Neural progenitor cell (in vitro differentiated cells): ENCODE measurements at places on chromosomes 7 and 10.

DNA sequence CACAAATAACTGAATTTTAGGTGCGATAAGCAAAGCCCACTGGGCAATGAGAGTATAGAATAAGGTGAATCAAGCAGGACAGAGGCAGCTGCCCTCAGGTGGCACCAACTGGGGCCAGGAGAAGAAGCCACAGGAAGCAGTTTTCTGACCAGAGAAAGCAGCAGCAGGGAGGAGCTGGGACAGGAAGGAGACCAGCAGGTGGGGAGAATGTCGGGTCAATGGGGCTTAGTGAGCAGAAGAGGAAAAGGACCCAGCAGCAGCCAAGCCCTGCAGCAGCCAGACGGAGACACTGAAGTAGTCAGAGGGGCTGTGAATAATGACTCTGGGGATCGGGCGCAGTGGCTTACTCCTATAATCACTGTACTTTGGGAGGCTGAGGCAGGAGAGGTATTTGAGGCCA is 209.6 kb upstream of the SH2B2 start:
- DNase-seq = peak; percentile 57

- no peak for DNase-seq
Observed at GRCh38 chr10:123463181-123463580, 203.0 kb upstream of the GPR26 start.

DNA sequence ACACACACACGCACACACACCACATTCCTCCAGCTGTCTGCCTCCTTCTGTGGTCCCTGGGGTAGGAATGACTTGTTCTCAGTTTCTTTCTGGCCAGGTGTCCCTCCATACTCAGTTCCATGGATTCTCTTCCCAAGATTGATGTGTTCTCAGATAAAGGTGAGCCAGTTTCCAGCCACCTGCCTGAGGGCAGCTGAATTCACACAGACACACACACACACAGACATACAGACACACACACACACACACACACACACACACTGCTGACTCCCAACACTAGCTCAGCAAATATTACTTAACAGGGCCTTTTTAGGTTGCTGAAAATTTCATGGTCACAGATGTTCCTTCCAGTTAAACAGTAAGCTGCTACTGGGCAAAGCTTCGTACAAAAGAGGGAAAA is 45.4 kb upstream of the GDF10 start:
- no peak for DNase-seq

GRCh38 chr10:99337311-99337811 is 8.2 kb downstream of the CNNM1 start:
- DNase-seq = no peak

DNA sequence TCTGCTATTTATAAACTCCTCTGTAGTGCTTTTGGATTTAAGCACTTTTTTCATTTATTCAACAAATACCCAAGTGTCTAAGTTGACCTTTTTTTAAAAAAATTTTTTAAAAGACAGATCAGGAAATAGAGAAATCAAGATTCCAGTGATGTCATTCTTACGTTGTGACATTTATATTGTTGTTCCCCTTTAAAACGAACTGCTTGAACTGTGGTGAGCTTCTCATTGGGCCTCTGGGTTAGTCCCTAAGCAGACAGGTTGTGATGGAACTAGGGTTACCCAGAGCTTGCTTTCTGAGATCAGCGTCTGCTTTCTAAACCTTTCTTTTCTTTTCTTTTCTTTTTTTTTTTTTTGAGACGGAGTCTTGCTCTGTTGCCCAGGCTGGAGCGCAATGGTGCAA is 22.4 kb downstream of the GATA3 start:
- DNase-seq = no peak

DNA sequence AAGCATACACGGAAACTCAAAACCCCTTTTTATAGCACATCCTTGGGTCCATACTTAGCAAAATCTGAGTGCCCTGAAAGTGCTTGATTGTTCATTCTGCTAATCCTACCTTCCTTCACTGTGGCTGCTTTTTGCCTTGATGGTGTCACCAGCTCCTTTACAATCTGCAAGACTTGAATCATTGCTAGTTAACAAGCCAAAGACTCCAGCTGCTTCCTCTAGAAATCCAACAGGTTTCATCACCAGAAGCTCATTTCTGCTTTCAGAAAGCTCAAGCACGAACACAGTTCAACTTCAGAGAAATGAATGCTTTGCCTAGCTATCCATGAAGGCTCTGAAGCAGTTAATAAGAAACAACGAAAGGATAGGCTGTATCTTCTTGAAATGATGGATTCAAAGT is 38.0 kb downstream of the USP6NL start:
- peak; percentile 41 for DNase-seq

DNA sequence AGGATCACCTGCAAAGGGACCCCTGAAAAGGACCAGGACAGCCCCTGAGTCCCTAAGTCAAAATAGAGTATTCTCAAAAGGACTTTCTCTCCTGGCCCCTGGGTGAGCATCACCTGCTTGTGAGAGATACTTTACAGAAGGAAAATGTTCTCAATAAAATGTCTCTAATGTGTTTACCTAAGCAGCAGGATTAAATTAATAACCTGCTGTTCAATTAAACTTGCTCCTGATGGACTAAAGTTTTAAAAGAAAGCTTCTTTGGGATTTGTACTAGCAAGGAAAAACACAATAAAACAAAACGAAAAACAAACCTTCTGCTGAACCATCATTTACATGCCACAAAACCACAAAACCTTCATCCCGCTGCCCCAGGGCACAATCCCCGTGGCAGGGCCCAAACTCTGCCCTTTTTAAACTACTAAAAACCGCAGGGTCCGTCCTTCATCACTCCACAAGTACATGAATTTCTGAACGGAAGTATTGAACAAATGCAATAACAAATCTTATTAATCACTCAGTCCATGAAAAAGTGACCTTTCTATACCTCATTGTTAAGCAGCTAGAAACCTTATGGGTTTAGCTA is 197.7 kb downstream of the TCERG1L start:
- DNase-seq = no peak

DNA sequence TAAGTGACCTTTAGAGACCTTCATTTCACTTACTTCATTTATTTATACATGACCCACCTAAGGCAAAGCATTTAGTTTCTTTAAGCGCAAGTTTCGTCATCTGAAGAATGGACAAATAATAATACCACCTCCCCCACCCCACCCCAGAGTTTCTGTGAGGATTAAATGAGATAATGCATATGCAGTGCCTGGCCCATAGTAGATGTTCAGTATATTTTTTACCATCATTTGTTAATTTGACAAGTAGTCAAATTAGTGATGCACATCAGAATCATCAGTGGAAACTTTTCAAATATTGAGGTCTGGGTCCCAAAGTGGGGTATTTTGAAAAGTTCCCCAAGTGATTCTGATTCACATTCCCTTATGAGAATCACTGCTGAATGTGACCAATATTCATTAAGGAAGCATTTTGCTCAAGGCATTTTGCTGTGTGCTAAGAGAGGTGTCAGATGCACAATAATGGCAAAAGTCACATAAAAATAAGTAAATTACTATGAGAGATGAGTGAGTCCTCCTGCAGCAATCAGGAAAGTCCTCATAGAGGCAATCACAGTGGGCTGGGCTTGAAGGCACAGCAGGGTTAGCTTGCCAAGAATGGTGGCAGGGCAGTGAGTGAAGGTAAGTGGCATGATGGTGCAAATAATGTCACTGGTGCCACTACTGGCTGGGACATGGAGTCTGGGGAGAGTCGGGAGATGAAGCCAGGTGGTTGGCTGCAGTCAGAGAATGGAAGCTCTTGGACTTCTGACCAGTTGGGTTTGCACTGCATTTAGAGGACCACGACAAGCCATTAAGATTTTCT is 244.1 kb downstream of the PTEN start:
- no peak for DNase-seq

DNA sequence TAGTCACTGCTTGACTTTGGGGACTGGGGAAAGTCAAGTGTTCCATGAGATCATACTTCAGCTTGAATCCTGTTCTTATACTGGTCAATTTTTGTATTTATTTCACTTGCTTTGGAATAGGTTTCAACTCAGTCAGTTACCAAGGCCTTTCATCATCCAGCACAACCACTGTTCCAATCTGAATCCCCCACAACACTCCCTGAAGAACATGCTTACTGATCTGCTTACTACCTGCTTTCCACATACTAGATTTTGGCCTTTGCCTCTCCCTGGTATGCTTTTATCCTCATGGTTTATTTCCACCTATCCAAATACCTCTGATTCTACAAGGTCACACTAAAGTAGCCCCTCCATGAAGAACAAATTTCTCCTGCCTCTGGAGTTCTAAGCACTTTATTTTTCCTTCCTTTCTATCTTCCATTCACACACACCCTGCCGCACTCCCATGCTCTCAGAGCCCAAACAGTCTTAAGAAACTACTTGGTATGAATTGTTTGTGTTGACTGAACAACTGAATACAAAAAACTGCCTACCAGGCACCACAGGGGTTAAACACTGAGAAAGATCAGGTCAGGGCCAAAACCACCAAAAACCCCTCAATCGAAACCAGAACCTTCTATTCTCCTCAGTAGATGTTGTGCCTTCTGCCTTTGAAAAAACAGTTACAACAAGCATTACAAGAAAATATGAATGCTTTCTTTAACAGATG is 178.1 kb downstream of the AVL9 start:
- no peak for DNase-seq

GRCh38 chr10:112565434-112566053 is 118.5 kb downstream of the VTI1A start:
- DNase-seq = peak; percentile 79

DNA sequence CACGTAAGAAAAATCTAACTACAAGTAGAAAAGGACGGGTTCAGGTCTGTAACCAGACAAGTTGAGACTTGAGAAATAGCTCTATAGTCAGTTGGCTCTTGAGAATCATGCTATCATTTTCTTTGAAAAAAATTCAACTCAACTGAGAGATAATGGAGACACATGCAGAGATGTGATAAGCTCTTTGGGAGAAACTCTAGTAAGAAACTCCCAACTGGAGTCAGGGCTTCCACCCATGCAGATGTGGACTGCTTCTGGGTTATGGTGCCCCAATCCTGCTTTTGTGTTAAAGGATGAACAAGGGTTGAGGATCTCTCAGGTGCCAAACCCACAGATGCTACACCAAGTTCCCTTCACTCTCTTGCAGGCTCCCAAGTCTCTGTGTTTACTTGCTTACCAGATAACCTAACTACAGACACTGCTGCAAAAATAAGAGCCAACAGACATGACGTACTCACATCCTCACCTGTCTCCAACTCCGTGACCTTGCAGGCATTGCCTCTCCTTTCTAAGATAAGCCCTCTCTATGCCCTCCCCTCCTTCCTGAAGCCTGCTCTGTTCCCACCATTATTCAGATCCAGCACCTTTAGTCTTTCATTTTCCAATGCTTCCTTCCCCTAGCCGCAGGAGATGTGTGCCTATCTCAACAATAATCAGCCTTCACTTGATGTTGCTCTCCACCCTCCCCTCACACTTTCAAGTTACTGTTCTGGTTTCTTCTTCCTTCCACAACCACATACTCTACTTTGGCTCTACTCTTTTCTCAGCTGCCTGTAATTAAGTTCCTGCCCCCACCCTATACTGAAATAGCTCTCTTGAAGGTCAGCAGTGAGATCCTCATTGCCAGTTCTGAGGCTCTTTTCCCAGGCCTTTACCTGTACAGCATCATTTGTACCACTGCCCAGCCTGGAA is 130.0 kb downstream of the ICA1 start:
- no peak for DNase-seq

- DNase-seq = no peak
Observed at GRCh38 chr7:127194571-127194970, 58.2 kb downstream of the GRM8 start.

DNA sequence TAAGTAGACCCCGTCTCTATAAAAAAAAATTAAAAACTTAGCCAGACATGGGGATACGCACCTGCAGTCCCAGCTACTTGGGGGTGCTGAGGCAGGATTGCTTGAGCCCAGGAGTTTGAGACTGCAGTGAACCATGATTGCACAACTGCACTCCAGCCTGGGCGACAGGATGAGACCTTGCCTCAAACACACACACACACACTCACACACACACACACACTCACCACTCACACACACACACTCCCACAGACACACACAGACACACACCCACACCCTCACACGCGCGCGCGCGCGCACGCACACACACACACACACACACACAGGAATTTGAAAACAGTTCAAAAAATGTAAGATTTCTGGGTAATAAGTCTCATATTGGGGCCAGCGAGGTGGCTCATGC is 8.7 kb upstream of the GRIFIN start:
- no peak for DNase-seq

DNA sequence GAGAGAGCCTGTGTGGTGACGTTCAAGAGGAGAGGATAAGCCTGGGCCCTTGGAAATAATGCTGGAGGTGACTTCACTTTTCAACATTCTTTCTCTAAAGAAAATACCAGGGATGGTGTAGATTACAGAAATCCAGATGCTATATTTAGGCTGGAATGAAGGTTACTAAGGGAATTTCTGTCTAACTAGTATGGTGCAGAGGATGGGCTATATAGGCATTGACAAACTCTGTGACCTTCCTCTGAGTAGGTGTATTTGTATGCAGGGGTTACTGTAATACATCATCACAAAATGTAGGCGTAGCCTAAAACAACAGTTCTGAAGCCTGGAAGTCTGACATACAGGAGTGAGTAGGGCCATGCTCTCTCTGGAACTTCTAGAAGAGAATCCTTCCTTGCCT is 155.3 kb upstream of the INHBA start:
- no peak for DNase-seq
